ENCODE measurements at places on chromosomes 5 and 9.

DNA sequence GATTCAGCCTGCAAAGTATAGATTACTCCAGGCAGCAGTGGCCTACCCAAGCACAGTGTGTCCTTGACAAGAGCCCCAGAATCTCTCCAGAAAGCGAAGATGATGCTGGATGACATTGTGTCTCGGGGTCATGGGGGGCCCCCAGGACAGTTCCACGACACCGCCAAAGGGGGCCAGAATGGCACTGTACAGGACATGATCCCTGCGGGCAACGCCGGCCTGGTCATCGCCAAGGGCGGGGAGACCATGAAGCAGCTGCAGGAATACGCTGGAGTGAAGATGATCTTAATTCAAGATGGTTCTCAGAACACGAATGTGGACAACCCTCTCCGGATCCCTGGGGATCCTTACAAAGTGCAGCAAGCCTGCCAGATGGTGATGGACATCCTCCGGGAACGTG is 107.0 kb upstream of the MTAP start:
- no peak for DNase-seq

- no peak for DNase-seq
These were observed 150.8 kb downstream of the VPS13A start for GRCh38 chr9:77328102-77328501.

DNA sequence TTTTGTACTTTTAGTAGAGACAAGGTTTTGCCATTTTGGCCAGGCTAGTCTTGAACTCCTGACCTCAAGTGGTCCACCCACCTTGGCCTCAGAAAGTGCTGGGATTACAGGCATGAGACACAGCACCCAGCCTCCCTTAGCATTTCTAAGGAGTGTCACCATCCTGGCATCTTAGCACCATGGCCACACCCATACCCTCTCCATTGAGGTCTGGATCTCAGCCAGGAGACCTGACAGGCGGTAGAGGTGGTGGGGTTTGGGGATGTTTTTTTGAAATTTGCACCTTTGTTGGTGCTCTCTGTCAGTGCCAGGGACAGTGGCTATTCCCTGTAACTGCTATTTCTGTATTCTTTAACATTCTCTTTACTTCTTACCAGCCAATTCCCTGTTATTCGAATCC is 72.5 kb downstream of the TRIM36 start:
- no peak for DNase-seq

DNA sequence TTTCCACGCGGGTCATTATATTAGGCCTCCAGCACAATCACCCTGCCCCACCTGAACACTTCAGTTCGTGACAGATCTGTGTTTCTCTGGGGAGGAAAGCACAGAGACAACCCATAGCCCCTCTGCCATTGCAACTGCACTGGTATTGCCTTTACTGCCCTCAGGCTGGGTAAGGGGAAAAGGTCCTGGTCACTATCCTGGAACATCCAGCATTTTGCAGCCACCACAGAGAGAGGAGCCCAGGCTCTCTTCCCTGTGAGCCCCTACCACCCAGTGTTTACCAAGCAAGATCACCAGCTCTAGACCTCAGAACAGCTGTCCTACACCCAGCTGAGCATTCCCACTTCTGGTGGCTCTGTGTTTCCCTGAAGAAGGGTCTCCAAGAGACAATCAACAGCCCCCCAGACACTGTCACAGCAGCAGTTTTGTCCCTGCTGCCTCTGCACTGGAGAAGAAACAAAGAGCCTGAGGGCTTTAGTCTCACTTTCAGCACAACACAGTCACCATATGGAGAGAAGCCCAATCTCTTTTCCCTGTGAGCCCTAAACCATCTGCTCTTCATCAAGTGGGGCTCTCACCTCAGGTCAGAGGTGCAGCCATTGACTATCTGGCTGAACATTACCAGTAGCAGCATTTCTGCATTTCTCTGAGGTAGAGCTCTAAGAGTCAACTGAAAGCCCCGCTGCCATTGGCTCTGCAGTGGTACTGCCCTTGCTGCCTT is 655.2 kb upstream of the FAM174A start:
- DNase-seq, result no peak

GRCh38 chr9:115141612-115142011 is 23.7 kb upstream of the TNC start:
- DNase-seq, result no peak

DNA sequence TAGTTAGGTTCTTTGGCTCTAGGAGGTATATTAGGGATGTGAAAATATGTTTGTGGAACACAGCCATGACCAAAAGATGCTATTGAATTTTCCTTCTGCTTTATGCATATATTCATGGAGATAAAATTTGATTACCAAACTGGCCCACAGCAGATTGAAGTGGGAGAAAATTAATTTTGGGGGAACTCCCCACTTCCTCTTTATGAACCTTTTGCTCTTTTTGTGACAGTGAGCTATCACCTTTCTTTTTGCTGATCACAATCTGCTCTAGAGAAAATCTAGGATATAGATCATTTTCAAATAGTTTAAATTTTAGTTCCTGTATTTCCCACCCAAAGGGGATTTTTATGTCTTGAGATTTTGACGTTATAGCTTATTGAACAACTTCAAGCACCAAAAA is 313.0 kb downstream of the GABRB2 start:
- DNase-seq, result no peak

DNA sequence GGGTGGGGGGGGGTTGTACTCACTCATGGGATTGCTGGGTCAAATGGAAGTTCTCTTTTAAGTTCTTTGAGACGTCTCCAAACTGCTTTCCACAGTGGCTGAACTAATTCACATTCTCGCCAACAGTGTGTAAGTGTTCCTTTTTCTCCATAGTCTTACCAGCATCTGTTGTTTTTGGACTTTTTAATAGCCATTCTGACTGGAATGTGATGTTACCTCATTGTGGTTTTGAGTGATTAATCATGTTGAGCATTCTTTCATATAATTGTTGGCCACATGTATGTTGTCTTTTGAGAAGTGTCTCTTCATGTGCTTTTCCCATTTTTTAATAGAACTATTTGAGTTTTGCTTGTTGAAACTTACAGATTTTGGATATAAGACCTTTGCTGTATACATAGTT is 94.9 kb upstream of the PLPPR1 start:
- DNase-seq, result no peak

DNA sequence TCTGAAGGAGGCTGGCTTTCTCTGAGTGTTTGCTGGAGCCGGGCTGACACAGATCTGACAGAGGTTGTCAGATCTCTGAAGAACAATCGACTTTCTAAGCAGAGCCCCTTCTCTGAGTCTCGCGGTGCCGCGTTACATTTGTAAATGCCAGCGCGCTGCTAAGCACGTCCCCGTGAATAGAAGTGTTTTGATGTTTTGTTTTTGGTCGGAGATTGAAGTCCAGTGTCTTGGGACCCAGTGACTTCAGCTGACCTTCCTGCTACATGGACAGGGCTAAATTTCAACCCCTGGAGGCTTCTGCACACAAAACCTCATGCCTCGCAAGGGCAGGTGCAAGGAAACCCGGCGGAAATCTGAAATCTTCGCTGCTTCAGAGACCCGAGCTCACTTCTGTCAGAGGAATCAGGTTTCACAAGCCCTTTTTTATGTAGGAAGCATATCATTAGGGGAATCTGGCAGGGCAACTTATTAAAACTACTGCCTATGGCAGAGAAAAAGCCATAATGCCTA is 27.2 kb downstream of the NEUROG1 start:
- no peak for DNase-seq

GRCh38 chr5:14441641-14442040 is 140.0 kb upstream of the OTULINL start:
- DNase-seq, result no peak

- no peak for DNase-seq
These were observed 443.1 kb upstream of the ZNF608 start for GRCh38 chr5:125189531-125189941.

DNA sequence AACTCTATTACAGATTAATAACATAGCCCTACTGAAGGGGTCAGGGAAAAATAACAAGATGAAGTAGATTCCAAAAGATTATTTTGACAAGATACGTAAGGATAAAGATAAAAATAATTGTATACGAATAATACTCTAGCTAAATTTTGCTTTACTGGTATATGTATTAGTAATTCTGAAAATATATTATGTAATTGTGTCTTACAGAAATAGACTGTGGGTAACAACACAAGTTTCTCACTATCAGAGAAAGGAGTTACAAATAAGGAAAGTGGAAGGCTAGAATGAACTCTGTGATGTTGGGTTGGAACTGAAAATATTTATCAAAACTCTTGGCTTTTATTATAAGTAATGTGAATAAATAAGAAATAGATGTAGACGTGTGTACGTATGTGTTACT is 26.6 kb upstream of the TUSC1 start:
- no peak for DNase-seq

DNA sequence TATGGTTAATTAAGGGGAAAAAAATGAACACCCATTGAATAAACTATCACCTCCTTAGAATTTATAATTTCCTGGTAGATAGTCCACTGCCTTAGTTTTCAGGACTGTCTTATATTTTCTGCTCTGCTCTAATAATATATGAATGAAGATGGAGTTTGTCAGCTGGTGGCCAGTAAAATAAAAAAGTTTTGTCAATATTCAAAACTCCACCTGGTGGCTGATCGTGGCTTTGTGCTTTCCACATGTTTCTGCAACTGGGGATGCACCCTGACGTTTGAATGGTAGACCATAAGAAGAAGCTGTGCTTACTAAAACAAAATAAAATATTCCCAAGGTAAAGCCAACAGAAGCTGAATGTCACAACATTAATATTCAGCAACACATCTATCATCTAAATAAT is 286.6 kb upstream of the IZUMO3 start:
- DNase-seq, result no peak

GRCh38 chr5:8908055-8908683 is 637.7 kb downstream of the SEMA5A start:
- DNase-seq, result no peak

- DNase-seq, result peak; percentile 1
These were observed 141.2 kb upstream of the ASTN2 start for GRCh38 chr9:117555964-117556629.

- no peak for DNase-seq
These were observed 45.7 kb downstream of the PLAC8L1 start for GRCh38 chr5:146059460-146060220.

- no peak for DNase-seq
These were observed 3.5 kb downstream of the RUFY1 start for GRCh38 chr5:179553875-179554274.

DNA sequence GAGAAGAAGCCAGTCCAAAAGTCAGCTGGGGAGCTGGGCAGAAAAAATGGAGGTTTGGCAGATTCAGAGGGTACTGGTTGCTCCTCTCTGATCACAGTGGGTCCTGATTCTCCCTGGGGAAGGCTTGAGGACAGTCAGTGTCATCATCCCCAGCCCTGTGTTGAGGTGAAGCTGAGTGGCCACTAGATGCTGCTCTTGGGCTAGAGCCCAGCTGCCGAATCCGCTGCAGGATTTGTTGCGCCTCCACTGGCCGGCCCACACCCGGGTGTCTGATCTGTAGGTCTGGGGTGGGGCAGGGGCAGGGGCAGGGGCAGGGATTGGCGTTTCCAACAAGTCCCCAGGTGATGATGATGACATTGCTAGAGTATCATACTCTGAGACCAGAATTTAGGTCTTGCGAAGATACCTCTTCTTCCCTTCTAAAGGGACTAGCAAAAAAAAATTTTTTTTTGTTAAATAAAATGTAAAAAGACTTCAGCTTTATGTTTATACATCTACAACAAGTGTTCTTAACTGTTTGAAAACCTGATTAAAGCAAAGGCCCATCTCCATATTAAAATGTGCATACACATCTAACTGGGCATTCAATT is 106.8 kb downstream of the PDE6A start:
- no peak for DNase-seq

DNA sequence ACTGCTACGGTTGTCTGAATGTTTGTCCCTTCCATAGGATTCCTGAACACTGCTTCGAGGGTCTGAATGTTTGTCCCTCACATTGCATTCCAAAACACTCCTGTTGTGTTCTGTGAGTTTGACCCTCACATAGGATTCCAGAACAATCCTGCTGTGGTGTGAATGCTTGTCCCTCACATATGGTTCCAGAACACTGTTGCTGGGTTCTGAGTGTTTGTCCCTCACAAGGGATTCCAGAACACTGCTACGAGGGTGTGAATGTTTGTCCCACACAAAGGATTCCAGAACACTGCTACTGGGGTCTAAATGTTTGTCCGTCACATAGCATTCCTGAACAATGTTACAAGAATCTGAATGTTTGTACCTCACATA is 201.2 kb downstream of the FOXD4L6 start:
- no peak for DNase-seq

DNA sequence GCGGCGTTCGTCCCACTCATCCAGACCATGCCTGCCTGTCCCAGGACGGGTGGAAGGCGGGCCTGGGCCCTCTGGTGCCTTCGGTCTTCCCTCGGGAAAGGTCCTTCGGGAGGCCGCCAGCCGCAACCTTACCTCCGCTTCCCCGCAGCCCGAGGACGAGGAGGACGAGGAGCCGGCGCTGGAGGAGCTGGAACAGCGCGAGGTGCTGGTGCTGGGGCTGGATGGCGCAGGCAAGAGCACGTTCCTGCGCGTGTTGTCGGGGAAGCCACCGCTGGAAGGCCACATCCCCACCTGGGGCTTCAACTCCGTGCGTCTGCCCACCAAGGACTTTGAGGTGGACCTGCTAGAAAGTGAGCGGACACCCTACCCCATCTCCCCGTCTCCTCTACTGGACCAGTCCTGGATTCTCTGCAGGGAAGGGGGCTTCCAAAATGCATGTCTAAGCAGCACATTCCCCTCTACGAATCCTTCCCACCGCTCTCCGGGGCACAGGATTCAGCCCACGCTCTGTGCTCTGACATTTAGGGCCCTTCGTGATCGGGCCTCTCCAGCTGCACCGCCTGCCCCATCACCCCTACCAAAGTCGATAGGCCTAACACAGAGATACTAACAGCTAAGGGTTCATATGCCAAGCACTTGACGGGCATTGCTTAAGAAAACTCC is 1.1 kb downstream of the ARL10 start:
- DNase-seq, result no peak

GRCh38 chr9:108396611-108397010 is 459.2 kb downstream of the ACTL7B start:
- no peak for DNase-seq

DNA sequence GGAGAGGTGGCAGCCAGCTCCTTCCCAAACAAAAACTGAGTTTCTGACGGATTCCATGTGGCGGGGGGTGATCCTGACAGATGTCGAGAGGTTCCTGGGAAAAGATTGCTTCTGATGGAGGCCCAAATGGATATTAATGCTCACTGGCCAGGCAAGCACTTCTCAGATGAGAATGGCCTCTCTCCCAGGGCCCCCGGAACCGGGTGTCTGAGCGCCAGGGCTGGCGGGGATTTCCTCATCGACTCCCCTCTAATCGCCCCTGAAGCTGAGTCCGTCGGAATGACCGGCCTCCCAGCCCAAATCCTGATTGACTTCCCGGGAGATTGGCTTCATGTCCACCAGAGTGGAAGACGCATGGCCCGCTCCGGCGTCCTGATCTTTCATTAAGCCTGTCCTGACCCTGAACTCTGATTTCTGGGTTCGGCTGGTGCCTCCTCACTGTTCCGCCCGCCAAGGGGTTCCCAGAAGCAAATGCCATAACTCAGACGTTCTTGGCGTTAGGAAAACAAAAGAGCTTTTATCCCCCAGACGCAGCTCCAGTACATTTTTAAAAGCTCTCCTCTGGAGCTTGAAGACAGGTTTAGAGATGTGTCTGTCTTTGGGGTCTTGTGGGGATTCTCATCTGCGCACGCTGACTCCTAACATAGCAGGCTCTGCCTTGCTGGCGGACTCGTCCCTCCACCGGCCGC is 17.6 kb downstream of the FIBCD1 start:
- DNase-seq, result no peak
